ENCODE measurements at places on chromosomes 3 and 15. TPM values are rescaled to one million over a fixed set of nuclear protein-coding genes. Genes with fewer than 3 reads are reported as not detected.

Gene TMEM40
- 3.8 TPM for total RNA-seq

Gene GRK7
- total RNA-seq: 0.10 TPM

Gene GNB4
- 22.6 TPM for total RNA-seq

Gene PFKFB4
- total RNA-seq: 11.3 TPM

Gene SLC27A2
- 0.42 TPM for total RNA-seq

Gene MYZAP
- 5.1 TPM for total RNA-seq

Gene IL12A
- 4.1 TPM for total RNA-seq

Gene USP19
- 21.5 TPM for total RNA-seq

Gene RBM15B
- 25.3 TPM for total RNA-seq

Gene TM4SF18
- total RNA-seq: under 0.01 TPM

Gene MUSTN1
- 2.1 TPM for total RNA-seq

Gene B4GALT4
- 17.6 TPM for total RNA-seq

Gene GOLGA8G
- not detected for total RNA-seq

Gene GOLGA8K
- 0.84 TPM for total RNA-seq

Gene SEMA3F
- 0.42 TPM for total RNA-seq

Gene CPNE9
- total RNA-seq: not detected

Gene CRBN
- 456 TPM for total RNA-seq

Gene C3orf85
- not detected for total RNA-seq

Gene ITIH3
- total RNA-seq: not detected

Gene GASK1A
- total RNA-seq: 0.10 TPM

Gene SMCO1
- total RNA-seq: not detected

Gene FBXW12
- total RNA-seq: not detected

Gene GRIP2
- total RNA-seq: not detected

Gene PLAAT1
- total RNA-seq: 0.52 TPM

Gene GOLGA8S
- 0.10 TPM for total RNA-seq

Gene PPM1L
- total RNA-seq: 14.5 TPM

Gene FGF12
- under 0.01 TPM for total RNA-seq

Gene GP9
- 28.1 TPM for total RNA-seq

Gene GPR15
- 40.1 TPM for total RNA-seq

Gene CFAP20DC
- 0.10 TPM for total RNA-seq

Gene EXD1
- not detected for total RNA-seq

Gene LRRC31
- not detected for total RNA-seq

Gene IL17RB
- 0.10 TPM for total RNA-seq

Gene MESP2
- not detected for total RNA-seq

Gene SERPINI1
- total RNA-seq: 2.5 TPM

Gene MAGEL2
- total RNA-seq: under 0.01 TPM

Measured in mononuclear cell (primary cell).